ENCODE measurements at places on chromosomes 7 and 10.

GRCh38 chr7:116434820-116435341 is 64.7 kb upstream of the CAV2 start:
- DNase-seq = no peak

GRCh38 chr10:43746906-43747305 is 98.2 kb upstream of the ZNF32 start:
- DNase-seq = no peak

- DNase-seq = peak; percentile 99
Observed at GRCh38 chr10:31749981-31750840, 178.4 kb downstream of the ARHGAP12 start.

DNA sequence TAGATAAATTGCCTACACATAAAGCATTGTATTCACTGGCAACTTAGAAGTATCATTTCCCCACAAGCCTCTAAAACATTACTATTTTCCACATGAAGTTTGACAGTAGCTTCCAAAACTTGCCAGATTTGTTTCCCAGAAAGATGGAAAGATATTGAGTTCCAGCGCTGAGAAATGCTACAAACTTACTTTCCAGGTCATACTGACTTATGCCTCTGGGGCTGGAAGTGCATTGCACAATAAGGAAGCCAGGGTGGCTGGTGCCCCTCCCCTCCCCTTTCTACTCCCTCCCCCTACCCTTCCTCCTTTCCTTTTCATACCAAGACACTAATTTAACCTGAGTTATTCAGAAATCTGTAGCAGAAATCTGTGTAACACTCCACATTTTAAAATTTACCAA is 212.6 kb downstream of the WDR37 start:
- no peak for DNase-seq

DNA sequence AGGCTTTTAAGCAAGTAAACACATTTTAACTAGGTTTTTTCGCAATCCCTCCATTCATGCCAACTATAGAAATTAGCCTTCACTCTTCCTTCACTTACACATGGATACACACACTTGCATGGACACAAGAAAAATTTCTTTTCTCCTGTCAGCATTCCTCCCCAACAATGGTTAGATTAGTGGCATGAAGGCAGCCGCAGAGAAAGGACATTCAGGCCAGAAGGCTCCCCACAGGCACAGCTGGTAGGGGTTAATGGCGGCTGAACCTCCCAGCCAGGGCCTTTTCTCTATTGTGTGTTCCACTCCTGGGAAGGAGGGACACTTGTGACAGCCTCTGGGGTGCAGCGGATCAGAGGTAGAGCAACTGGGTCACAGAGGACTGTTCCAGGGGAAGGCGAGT is 255.0 kb upstream of the SP8 start:
- no peak for DNase-seq

- no peak for DNase-seq
Observed at GRCh38 chr10:86931872-86932271, 25.5 kb downstream of the MMRN2 start.

- DNase-seq = no peak
Observed at GRCh38 chr7:844514-844913, 12.2 kb downstream of the SUN1 start.

DNA sequence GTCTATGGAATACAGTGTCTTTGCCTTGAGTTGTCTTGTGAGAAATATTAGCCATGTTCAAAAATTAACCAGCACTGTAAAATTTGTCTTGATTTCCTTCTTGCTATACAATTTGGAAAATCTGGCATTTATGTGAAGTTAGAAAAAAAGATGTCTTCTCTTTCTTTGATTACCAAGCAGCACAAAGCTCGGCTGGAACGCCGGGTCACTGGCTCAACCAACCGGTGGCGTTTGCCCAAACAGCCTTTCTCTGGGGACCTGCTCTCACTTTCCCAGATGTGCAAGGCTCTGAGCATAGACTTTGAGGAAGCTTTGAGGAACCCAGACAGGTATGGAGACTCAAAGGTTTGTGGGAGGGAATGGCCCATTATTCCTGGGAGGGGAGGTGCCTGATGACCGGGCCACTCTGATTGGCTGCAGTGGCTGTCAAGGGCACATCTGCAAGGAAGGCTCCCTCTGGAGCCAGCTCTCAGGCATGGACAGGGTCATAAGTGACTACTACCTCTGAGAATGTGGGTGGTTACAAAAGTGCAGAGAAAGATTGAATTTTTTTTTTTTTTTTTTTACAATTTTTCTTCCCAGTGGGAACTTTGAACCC is 5.6 kb downstream of the BTBD16 start:
- DNase-seq = no peak

DNA sequence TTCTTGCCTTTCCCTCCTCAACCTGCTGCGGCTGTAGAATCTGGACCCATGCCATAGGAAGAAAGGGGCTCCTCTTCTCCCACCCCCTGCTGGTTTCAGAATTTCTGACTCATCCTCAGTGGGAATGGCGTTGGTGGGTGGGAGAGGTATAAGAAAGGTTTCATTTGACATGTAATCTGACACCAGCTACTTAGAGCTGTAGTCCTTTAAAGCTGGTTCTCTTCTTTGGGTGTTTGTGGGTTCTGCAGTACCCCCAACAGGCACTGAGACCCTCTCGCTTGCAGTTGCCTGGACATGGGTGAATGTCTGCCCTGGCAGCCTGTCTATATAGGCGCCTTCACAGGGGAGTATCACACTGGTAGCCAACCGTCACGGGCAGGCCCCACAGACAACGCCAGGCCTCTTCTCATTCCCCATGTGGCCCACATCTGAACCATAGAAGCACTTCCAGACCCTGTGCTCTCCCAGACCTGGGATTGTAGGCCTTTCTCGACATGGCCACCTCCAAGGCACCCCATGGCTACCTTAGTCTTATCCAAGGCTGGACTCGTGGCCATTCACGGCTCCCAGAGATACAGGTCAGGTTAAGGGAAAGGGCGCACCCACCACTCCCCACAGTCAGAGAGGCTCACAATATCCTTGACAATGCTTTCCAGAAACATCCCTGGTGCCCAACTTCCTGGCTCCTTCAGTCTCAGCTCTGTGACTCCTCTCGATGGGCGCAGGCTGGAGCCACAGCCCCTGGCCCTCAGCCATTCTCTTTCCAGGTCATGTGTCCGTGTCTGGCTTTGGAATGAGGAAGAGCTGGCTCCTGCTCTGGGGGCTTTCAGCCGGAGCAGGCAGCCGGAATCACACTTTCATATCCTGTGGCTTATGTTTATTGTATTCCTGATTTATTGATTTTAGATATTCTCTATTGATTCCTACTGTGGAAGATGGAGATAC is 17.5 kb downstream of the ZNF862 start:
- peak; percentile 56 for DNase-seq

DNA sequence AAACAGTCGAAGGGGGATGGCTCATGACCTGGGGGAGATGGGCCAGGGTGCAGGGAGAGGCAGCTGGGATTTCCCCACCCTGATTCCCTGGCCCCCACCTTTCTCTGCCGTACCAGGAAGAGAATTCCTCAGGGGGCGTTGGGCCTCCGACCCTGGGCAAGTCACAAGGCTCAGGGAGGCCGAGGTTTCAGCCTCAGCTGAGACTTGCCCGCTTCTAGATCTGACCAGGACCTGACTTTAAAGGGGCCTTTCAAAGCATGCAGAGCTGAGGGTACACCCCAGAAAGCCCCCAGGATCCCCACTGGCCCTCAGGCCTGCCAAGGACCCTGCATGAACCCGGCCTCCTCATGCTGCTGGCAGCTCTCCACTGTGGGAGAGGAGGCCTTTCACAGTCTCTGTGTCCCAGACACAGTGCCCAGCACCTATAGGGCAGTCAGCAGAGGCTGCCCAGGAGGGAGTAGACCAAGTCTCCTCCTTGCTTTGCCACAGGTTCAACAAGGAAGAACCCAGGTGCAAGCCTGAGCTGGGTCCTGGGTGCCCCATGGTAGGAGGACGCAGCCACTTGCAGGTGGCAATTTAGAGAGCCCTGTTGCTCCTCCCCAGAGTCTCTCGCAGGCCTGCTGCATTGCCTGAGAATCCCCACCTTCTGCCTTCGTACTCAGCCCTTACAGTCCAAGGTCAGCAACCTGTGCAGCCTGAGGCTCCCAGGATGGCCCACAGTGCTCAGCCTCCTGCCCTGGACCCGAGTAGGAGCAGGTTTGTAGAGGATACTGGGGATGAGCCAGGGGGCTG is 89.3 kb downstream of the CHST15 start:
- no peak for DNase-seq

GRCh38 chr7:31104361-31105255 is 52.5 kb downstream of the ADCYAP1R1 start:
- peak; percentile 7 for DNase-seq

DNA sequence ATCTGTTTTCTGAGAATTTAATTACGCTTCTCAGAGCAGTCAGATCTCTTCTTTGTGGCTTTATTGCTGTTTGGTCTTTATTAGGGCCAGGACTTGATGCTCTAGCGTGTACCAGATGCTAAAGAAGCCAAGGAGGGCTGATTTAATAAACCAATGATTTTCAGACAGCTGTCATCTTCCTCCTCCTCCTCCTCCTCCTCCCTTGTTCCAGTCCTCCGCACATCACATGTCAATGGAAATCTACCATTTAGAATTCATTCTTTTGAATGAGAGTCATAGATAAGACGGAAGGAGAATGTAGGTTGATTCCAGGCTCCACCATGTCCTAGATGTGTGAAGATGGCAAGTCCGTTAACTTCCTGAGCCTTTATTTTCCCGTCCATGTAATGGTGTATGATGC is 156.3 kb downstream of the CAMK1D start:
- DNase-seq = no peak

GRCh38 chr10:130686689-130687300 is 550.6 kb downstream of the GLRX3 start:
- DNase-seq = no peak

DNA sequence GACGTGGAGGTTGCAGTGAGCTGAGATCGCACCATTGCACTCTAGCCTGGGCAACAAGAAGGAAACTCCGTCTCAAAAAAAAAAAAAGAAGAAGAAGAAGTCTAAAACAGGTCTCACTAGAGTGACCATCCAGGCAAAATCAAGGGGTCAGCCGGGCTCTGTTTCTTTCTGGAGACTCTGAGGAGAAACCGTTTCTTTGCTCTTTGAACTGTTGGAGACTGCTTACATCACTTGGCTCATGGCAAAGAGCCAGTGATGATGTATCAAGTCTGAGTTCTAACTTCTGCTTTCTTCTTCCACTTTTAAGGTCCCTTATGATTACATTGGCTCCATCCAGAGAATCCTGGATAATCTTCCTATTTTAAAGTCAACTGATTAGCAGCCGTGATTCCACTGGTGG is 306.8 kb downstream of the WDR11 start:
- no peak for DNase-seq

DNA sequence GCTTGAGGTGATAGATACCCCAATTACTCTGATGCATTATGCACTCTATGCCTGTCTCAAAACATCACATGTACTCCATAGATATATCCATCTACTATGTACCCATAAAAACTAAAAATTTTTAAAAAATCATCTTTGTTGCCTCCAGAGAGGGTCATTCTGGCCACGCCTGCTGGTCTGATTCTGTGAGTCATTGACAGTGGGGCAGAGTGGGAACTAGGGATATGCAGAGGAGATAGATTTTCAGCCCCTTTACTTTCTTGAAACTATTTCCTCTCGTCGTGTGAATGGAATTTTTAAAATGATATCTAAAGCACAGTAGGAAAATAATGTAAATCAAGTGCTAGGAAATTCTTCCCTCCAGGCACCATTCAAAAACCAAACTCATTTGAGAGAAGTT is 715.0 kb upstream of the NRP1 start:
- DNase-seq = no peak

GRCh38 chr7:158814637-158815036 is 14.7 kb downstream of the ESYT2 start:
- DNase-seq = no peak

DNA sequence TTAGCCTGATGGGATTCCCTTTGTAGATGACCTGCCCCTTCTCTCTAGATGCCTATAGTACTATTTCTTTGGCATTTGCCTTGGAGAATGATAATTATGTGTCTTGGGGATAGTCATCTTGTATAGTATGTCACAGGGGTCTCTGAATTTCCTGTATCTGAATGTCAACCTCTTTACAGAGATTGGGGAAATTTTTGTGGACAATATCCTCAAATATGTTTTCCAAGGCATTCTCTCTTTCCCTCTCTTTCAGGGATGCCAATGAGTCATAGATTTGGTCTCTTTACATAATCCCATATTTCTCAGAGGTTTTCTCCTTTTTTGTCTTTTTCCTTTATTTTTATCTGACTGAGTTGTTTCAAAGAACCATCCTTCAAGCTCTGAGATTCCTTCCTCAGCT is 99.4 kb downstream of the CTNNA3 start:
- DNase-seq = no peak

DNA sequence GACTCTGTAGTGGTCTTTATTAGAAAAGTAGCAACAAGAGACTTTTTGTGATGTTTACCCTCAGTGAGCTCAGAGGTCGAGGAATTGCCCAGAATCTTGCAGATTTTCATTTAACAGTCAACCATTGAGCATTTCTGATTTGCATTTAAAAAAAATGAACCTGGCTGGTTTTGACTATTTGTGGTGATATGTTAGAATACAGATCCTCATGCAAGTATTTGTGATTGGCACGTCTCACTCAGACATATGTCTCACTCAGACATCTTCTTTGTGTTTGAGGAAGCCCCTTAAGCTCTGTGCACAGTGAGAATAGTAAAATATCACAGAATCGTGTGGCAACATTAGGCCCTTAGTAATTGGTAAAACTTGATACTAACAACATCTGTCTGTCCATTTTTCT is 113.2 kb downstream of the SND1 start:
- peak; percentile 18 for DNase-seq

DNA sequence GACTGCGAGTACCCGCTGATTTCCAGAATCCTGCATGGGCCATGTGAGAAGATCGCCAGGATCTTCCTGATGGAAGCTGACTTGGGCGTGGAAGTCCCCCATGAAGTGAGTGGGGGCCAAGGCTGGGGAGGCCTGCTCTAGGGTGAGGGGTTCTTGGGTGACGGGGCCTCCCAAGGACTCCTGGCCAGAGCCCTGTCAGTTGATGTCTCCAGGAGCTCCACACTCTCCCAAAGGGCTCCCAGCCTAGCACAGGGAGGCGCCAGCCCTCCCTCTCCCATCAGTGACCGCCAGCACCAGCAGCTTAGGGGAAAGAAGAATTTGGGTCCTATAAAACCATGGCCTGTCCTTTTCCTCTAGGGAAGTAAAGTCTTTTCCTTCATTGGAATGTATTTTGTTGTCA is 9.8 kb upstream of the ZNF22 start:
- DNase-seq = no peak

DNA sequence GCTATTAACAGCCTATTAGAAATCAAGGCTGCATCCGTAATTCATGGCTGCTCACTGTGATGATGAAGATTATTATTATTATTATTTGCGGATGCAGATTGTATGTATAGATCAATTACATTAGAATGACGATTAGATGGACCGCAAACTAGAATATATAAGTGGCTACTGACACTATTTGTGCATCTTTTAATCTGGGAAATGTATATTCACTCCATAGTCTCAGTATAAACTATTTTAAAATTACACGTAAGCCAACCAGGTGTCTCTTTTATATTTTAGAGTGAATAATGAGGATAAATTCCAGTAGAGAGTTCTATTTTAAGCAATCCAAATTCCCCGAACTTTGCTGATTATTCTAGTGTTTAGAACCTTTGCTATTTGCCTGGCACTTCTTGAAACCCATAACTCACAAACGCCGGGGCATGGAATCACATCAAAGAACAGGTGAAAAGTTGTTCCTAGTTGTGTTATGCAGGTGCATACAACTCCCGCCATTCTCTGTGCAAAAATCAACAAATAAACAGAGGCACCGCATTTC is 509 bp upstream of the ING3 start:
- no peak for DNase-seq
